Forelimb muscle (tissue), 1 donor: ENCODE measurements at places on chromosomes 3 and 15.

GRCh38 chr15:92578096-92578835, 77.3 kb downstream of the FAM174B start:
- DNase-seq: no peak

- no peak for DNase-seq
Observed at GRCh38 chr3:19815805-19816204, 118.2 kb downstream of the EFHB start.

DNA sequence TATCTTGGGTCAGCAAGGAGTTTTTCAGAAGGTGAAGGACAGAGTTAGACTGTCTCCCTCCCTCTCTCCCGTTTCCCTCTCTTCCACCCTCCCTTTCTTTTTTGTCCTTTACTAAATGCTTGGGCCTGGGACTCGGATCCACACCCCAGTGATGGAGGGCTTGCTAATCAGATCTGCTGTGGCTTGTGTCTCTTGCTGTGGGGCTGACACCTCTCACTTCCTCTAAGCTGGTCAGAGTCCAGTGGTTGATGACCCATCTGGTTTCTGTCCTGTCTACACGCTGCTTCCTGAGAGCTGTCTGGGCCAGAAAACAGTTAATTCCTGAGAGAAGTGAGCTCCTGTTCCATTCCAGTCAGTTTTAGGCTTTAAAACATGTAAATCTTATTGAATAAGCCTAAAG, 849 bp downstream of the TRAK1 start:
- no peak for DNase-seq

DNA sequence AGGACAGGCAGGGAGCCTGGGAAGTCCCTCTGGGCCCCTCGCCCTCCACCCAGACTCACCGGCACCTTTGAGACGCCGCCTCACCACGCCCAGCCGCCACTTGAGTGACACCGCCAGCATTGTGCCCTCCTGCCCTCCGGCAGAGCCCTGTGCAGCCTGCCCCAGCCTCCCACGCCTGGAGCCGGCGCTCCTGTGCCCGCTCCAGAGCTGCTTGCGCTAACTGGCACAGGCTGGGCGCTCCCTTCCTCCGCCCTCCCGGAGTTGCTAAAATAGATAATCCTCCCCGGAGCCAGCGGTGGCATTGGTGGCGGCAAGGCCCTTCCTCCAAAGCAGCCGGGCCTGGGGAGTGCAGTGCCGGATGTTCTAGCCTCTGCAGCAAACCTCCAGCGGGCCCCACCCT, 15.7 kb upstream of the GRIP2 start:
- DNase-seq: no peak

- no peak for DNase-seq
Observed at GRCh38 chr3:3087279-3087678, 22.9 kb downstream of the IL5RA start.

DNA sequence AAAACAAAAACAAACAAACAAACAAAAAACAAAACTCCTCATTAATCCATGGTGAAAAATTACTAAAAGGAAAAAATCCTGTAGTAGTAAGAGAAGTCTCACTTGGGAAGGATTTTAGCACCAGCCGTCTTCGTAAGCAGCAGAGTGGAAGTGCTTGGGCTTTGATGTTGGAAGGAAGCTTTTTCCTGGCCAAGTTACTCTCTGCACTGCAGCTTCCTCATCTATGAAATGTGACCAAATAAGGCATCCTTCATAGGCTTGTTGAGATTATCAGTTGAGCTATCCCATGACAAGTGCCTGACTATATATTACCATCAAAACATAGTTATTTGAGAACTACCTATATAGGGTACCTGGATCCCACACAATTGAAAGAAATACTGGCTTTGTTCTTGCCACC, 436.4 kb upstream of the ONECUT1 start:
- no peak for DNase-seq

DNA sequence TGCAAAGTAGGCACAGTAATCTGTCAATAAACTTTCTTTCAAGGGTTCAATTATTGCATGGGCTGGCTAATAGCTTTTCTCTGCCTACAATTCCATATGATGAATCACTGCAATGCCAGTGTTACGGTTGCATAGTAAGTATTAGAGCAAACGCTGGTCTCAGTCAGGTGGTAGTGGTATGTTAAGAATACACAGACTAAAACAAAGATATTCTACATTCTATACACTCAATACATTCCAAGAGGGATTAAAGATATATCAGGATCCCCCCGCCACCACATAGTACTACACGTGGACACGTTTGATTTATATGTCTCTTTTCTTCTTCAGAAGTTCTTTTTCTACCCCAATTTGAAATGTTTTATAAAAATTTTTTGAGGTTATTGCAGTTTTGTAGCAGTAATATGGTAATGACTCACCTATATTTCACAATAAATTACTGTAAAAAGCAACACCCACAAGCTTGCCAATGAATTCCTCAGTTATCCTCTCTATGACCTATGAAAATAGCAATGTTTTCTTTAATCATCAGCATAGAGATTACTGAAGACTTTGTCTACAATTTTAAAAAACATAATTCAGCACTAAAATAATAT, 68.2 kb downstream of the CD200R1L start:
- DNase-seq: no peak

DNA sequence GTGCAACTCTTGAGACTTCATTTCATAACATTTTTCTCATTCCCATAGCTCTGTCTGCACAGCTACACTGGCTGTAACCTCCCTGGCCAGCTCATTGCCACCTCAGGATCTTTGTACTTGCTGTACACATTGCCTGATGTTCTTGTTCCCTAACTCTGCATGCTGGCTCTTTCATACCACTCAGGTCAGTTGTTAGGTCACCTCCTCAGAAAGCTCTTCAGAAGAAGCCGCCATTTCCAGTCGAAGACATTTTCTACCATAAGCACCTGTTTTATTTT, 176.2 kb downstream of the AKAP13 start:
- DNase-seq: no peak

DNA sequence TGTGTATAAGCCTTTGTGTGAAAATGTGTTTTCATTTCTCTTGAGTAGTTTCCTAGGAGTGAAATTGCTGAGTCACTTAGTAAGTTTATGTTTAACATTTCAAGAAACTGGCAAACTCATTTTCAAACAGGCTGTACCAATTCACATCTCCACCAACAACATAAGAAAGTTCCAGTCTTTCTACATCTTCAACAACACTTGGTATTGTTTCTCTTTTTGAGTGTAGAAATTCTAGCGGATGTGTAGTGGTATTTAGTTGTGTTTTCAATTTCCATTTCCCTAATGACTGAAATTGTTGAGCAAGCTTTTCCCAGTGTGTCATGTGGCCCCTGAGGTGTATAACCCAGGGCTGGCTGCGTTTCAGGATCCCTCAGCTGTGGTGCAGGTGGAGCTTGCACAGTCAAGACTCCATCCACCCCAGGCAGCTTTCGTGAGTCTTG, 258.5 kb downstream of the PDCD6IP start:
- no peak for DNase-seq

- no peak for DNase-seq
Observed at GRCh38 chr3:168973897-168974296, 689.6 kb downstream of the MECOM start.

- DNase-seq: no peak
Observed at GRCh38 chr3:150975992-150976368, 3.5 kb upstream of the CLRN1 start.

- DNase-seq: no peak
Observed at GRCh38 chr3:172673210-172673679, 37.6 kb downstream of the NCEH1 start.

DNA sequence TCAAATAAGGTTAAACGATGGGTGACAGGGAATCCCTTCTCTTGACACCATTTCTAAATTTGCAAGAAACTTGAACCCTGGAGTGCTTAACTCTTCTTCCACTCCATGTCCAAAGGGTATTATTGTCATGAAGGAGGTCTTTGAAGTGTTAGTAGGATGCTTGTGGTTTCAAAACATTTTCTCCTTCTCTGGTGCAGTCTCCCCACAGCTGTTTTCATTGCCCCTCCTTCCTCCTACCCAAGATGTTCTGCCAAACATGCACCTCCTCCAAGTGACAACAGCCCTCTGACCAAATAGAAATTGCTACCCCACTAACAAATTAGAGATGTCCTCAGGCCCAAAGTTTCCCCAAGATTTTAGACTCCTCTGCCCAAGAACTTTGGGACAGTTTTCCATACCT, 151.4 kb downstream of the POLR2M start:
- no peak for DNase-seq

- DNase-seq: no peak
Observed at GRCh38 chr3:32420126-32421038, 28.7 kb downstream of the CMTM7 start.

DNA sequence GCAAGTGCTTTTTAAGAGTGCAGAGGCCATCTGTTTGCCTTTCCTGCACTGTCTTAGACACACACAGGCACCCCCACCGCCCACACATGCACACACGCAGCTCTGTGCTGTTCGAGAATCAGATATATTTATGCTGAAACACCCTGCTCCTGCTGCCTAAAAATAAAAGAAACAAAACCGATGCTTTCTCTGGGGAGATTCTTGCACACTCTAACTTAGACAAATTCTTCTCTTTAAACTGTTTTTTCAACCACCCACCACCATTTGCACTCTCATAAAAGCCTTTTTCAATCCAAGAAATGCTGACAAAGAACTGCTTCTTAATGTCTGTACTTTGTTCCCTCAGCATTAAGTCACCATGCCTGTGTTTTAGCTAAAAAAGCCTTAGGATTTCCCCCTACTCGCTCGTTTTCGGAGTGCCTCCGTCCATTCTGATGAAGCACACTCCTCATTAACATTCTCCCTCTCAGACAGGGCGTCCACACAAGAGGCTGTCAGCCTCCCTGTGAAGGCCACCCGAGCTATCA, 26.2 kb downstream of the SLC12A8 start:
- DNase-seq: no peak

DNA sequence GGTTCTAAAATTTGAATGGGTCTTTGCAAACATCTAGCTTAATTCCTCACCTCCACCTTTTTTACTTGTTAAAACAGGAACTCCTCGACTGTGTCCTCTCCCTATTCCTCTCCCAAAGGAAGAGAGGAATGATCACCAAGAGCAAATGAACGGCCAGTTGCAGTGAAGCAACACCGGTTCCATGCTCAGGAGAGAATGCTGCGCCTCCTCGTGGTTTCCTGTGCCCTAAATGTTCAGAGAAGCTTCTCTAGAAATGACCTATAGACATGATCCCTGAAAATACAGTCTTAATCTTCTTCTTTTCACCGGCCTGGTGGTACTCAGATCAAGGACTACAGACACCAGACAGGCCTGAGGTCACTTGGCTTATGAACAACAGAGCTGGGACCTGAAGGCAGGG, 65.1 kb upstream of the GUCA1C start:
- DNase-seq: no peak

- DNase-seq: no peak
Observed at GRCh38 chr3:38039899-38040261, 872 bp downstream of the DLEC1 start.

DNA sequence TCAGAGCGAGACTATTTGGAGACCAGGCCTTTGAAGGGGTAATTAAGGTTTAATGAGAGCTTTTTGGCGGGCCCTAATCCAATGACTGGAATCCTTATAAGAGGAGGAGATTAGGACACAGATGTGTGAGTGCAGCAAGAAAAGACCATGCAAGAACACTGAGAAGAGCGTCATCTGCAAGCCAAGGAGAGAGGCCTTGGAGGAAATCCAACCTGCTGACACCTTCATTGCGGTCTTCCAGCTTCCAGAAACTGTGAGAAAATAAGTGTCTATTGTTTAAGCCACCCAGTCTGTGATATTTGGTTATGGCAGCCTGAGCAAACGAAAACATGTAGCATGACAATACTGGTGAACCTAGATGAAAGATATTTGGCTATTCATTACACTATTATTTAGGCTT, 23.0 kb upstream of the MUSTN1 start:
- no peak for DNase-seq

DNA sequence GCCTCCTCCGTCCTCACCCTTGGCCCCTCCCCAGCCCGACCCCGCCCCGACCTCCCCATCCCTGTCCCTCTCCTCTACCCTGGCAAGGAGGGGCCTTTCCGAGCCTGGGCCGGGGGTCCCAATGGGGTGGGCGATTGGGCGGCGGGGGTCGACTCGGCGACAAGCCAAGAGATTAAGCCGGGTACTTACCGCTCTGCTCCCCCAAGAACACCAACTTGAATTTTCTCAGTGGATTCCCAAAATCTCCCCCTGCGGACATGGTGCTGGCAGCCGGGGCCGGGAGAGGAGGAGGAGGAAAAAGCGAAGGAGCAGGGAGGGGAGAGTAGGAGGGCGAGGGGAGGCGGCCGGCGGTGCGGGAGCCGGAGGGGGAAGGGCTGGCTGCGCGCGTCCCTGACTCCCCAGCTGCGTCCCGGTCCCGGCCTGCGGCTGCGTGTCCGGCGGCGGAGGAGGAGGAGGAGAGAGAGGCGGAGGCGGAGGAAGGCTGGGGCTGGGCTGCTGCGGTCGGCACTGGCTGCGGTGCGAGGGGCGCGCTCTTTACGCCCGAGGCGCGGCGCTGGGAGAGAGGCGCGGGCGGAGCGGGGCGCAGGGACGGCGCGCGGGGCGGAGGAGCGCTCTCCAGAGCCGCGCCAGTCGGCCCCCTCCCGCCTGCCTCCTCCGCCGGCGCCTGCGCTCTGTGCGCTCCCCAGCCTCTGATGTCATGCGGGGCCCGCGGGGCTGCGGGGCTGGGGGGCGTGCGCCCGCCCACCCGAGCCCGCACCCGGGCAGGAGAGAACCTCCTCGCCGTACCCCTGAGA, at the start of gene RAB6B:
TSS of gene RAB6B (minus strand) at position 675 of the 794 bp plus-strand sequence. CDS start at position 259, 416 bp downstream.
- DNase-seq: no peak

DNA sequence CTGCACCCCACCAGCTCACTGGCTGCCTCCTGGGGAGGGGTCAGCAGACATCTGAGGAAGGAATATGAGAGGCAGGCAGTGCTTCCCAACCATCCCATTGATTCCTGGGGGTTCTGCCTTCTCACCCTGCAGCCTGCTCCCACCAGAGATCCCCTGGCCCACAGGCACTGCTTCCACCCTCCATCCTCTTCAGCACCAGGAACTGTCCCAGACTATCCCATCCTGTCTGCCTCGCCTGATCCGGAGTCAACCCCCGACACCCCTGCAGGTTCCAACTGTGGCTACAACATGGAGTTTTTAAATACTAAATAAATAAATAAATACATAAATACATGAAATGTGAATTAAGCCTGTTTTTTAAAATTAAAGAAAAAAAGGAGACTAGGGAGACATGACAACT, 43.6 kb downstream of the CACNA2D2 start:
- no peak for DNase-seq

GRCh38 chr3:186137051-186137685, 28.3 kb upstream of the ETV5 start:
- no peak for DNase-seq

DNA sequence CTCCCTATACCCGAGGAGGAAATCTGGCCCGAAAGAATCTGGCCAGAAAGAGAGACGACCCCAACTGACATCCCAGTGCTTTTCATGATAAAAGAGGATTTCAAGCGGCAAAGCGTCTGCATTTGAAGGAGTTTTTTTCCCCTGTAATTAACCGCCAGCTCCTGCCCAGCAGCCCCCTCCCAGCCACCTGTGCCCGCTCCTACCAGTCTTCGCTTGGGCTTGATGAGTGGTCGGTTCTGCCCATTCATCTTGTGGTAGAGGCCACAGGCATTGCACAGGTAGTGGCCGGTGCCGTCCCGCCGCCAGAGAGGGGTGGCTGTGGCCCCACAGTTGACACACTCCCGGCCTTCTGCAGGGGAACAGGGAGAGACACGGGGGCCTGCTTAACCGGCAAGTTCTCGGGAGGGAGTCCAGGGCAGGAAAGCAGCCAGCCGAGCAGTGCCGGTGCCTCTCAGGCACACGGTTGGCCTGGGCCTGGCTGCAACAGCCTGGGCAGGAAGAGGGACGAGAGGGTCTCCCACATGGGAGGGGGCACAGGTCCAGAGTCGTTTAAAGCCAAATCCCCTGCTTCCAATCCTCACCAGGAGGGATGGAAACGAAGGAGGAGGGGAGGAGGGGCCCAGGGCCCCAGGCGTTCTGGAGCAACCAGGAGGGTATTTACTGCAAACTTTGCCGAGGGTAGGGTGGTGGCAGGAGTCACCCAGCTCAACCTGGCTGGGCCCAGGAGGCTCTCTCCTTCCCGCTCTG, 9.2 kb downstream of the GATA2 start:
- no peak for DNase-seq
